ENCODE measurements at places on chromosomes 5 and 9.

DNA sequence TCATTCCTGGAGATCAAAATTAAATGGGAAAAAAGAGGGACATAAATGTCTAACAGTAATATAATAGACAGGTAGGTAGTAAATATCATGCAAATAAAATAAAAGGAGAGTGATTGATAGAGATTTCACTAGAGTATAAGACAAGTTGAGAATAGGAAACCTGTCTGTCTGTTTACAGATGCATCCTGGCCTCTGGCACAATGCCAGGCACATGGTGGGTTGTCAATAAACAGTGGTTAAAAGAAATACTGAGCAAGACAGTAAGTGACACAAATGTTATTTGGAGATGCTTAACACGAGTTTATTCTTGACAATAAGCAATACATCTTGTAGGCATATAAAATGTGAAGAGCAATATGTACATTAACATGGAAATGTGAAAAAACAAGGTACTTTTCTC, 33.3 kb downstream of the RICTOR start:
- no peak for DNase-seq

DNA sequence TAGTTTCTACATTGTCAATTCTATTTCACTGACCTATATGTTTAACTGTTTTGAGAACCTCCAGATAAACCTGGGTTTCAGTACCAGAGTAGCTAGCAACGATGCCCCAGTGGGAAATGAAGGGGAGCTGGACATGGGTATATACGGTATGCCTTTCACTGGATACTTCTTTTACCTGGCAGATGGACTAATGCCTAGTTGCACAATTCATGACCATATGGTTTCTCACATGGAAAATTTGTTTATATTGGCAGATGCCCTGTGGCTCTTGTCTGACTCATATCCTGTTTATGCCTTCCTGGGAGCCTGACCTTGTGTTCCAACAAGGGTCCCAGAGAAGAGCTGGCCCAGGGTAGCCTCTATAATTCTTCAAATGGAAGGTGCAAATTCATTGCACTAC, 144.1 kb downstream of the MAT2B start:
- peak; percentile 2 for DNase-seq

DNA sequence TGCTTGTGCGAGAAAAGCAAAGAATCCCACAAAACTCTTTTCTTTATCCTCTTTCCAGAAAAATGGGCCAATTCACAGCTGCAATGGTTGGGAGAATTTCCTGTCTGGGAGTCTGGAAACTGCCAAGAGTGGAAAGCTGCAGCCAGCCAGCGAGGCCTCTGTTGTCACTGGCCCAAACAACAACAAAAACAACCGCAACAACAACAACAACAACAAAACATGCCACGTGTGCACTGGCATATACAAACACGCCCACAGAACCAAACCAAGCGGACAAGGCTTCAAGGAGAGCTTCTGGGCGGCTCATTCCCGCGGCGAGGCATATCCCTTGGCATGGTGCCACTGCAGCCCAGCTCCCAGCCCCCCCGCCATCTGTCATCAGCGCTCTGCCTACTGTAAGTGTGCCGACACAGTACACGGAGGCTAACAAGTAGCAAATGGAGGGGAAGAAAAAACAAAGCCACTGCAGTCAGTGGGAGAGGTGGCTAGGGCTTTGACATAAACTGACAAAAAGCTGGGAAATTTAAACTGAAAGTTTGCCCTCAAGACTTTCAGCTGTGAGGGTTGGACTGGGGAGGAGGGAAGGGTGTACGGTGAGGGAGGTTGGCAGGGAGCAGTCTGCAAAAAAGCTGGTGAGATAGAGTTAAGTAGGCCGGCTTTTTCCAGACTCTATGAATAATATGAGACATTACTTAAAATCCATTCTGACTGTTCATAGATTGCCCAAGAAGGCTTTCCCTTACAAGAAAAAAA, 165.0 kb upstream of the ZNF462 start:
- peak; percentile 87 for DNase-seq

DNA sequence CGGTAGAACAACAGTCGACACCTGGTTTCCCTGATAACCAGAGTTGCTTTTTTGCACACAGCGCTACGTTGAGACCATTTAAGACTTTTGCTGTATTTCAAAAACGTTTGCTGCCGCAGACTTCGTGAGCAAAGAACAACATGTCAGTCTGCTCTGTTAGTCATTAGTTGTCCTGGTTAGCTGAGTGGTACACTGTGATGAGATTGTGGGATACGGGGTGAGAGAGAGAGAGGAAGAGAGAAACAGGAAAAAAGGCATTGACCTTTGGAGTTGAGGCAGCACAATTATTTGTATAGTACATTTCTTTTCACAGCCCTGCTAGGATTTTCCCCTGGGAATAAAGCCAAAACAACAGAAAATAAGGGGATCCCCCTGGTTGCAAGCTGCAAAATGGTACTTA, 306.1 kb upstream of the WWC1 start:
- DNase-seq, result no peak

DNA sequence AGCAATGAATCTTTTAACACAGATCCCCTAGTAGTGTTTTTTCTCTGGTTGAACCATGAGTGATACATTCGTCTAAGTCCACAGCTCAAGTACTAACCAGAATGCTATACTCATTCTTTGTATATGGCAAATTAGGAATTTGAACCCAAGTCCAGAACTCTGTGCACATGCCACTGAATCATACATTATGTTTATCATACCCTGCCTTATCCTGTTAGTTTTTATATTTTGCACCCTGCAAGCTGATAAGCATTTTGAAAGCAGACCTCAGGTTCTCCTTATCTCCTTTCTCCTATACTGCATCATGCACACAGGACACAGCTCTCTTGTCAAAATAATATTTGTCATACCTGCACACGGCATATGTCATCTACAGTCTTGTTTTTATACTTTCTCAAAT, 54.6 kb upstream of the ELL2 start:
- no peak for DNase-seq

GRCh38 chr5:5341531-5342292, 80.8 kb upstream of the ICE1 start:
- DNase-seq, result peak; percentile 83

DNA sequence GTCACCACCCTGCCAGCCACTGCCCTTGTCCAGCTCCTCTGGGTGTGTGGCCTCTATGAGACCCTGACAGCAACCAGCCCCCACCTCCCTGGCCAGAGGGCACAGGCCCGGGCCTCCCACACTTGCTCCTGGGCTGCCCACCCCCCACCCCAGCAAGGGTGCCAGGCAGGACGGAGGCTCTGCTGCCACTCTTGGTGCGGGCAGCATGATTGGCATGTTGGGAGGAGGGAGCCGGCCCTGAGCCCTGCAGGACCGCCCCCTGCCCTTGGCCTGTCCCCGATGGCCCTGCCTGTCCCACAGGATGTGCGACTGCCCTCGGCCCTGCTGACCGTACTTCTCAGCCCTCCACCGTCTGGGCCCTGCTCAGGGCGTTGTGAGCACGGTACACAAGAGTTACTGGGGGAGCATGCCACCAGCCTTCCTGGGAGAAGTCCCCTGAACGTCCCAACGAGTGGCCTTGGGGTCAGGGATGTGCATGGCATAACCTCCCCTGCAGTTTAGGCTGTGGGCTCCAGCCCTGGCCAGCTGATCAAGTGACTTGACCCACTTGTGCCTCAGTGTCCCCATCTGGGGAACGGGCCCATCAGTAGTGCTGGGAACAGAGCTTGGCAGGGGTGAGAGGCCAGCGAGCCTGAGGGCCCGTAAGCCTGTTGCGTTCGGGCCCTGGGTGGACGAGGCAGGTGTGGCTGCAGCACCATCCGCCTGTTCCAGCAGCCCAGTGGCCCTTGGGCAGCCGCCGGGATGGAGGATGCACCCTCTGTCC, 16.0 kb downstream of the GPSM1 start:
- DNase-seq, result no peak

GRCh38 chr9:27206041-27206440, 90.9 kb downstream of the EQTN start:
- no peak for DNase-seq

GRCh38 chr9:86676396-86676795, 270.9 kb downstream of the GAS1 start:
- DNase-seq, result no peak

- no peak for DNase-seq
These were observed 180.8 kb downstream of the AUH start for GRCh38 chr9:91180930-91181268.

DNA sequence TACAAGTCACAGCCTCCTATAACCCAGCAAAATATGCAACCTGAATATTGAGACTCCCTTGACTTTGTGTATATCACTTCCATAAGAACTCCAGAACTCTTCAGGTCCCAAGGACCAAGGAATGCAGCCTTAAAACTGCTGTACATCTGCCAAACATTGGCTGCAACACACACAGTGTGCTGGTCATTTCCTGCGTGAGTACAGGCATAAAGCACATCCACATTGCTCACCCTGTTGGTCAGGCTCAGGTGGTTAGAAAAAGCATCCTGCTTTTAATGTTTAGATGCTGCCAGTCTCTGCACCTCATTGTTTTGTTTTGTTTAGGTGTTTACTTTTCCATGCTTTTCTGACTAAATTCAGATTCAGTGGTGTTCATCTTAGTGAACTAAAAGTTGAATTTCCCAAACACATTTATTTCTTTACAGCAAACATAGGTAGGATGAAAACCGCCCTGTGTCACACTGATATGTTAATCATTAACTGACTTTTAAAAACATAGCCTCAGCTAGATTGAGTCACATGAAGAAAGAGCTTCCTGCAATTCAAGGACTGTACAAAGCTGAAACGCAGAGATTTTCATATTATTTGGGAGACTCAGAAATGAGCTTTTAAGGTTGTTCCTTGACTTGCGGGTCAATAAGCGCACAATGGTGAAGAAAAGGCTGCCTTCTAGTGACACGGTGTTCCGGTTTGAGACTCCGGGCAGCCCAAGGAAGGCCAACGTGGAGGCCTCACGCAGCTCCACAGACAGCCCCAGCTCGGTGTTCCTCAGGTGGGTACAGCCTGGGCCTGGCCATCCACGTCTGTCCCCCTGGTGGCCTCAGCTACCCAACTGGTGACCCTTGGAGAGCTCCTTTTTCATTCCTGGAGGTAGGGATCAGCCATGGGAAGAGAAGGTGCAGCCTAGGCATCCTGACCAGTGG, 52.2 kb upstream of the GRAMD2B start:
- DNase-seq, result peak; percentile 74

DNA sequence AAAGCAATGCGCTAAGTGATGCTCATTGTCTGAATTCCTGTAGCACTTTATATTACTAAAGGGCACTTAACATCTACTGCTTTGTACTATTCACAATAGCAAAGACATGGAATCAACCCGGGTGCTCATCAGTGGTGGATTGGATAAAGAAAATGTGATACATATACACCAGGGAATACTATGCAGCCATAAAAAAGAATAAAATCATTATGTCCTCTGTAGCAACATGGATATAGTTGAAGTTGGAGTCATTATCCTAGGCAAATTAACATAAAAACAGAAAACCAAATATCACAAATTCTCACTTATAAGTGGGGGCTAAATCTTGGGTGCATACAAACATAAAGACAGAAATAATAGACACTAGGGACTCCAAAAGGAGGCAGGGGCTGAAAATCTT, 308.3 kb downstream of the TRPM3 start:
- no peak for DNase-seq

DNA sequence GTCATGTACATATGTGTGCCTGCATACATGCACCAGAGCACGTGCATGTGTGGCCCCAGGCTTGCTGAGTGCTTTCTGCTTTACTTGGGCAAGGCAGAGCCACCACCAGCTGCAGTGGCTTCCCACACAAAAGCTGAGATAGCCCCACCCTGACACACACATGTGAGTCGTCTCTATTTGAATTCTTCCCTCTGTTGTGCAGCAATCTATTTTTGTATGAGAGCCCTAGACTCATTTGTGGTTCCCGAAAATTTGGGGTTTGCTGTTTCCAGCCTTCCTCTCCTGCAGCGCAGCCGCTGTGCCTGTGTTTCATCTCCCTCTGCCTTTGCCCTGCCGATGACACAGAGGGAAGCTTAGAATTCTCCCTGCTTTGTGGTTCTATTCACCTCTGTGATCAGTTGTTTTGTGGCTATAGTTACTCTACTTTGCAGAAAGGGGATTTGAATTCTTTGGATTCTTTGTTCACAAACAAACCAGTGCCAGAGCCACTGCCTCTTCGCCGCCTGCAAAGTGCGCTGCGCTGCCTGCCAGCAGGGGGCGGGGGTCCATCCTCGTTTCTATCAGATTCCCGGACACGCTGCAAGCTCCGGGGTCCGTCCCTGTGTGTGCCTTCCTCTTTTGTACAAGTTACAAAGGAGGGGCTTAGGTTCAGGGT, 95.8 kb upstream of the DAP start:
- DNase-seq, result peak; percentile 67

- no peak for DNase-seq
These were observed 95.0 kb upstream of the PRR16 start for GRCh38 chr5:120368923-120369715.

- DNase-seq, result peak; percentile 80
These were observed 281.9 kb downstream of the NSG2 start for GRCh38 chr5:174327317-174327864.

DNA sequence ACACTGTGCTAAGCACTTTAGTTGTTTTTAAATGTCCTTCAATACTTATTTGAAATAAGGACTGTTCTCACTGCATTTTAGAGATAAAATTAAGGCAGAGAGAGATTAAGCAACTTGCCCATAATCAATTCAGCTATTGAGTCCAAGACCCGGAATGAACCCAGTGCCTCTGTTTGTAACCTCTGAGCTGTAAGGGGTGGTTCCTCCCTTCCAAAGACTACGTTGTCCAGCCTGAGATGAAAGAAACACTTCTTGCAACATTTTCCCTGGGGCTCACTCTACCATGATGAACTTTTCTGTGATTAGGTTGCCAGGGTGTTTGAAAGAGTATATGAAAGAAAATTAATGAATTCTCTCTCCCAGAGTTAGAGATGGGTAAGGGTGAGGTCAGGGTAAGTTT, 22.0 kb upstream of the MAP1B start:
- no peak for DNase-seq

DNA sequence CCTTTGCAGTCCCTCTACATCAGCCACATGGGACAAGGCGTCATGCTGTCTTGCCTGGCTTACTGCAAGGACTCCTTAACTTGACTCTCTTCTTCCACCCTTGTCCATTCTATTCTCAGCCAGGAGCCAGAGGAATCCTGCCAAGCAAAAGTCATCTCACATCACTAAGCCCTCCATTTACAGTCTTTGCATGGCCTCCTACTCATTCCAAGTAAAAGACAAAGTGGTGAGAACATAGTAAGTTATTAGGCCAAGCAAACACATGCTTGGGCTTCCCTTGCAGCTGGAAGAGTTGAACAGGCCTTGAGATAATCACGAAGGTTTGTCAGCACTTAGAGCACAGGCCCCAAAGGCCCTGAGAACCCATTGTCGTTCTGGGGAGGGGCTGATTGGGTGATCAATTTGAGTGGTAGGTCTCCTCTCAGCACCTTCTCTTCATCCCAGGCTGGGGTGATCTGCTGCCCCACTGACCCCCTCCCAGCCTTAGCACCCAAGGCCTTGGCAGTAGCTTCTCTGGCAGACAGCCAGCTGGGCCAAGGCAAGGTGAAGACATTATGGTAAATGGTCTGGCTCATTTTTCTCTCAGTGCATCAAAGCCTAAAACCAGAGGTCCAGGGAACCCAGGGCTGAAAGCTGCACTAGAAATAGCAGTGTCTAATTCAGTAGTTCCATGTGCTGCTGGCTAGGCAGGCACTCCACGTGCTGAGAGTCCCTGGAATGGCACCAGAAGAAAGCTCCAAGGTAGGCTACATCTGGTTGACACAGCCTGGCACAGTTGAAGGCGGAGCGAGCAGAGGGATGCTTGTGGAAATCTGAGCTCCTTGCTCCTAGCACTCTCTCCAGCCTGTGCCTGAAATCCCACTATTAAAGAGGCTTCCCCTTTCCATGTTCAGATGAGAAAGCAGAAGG, 121.4 kb downstream of the ASTN2 start:
- no peak for DNase-seq

- no peak for DNase-seq
These were observed 605.0 kb downstream of the MTRR start for GRCh38 chr5:8473827-8474568.

Data from GM23248 (cell line).